ENCODE measurements at places on chromosomes 2 and 18.

- DNase-seq, result no peak
These were observed 24.3 kb upstream of the ASPRV1 start for GRCh38 chr2:69985688-69986087.

DNA sequence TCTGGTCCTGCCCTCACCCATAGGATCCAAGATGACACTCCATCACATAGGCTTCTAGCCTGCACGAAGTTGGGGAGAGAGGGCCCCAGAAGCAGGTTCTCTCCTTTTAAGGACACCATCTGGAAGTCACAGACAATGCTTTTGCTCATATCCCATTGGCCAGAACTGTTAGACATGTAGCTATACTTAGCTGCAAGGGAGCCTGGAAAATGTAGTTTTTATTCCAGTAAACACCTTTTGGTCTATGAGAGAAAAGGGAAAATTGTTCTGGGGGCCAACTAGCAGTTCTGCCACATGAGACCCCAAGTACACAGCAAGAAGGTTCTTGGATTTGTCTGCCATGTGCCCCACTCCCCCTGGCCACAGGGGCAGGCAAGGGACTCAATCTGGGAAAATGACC is 206.1 kb downstream of the ZFP36L2 start:
- no peak for DNase-seq

DNA sequence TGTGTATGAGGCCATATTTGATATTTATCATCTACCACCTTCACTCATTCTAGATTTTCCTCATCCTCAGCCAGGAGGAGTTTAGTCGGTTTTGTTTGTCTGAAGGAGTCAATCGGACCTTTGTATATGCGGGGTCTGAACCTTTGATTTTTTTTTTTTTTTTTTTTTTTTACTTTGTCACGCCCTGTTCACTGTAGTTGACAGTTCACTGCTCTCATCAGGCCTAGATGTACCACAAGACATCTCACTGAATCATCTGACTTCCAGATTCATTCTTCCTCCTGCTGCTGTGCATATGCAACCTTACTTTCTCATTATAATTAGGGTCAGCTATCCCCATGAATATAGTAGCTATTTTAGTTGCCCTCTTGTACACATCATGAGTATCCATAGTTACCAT is 133.2 kb downstream of the ARHGAP15 start:
- no peak for DNase-seq

GRCh38 chr2:150900913-150901312 is 360.8 kb downstream of the RBM43 start:
- no peak for DNase-seq

DNA sequence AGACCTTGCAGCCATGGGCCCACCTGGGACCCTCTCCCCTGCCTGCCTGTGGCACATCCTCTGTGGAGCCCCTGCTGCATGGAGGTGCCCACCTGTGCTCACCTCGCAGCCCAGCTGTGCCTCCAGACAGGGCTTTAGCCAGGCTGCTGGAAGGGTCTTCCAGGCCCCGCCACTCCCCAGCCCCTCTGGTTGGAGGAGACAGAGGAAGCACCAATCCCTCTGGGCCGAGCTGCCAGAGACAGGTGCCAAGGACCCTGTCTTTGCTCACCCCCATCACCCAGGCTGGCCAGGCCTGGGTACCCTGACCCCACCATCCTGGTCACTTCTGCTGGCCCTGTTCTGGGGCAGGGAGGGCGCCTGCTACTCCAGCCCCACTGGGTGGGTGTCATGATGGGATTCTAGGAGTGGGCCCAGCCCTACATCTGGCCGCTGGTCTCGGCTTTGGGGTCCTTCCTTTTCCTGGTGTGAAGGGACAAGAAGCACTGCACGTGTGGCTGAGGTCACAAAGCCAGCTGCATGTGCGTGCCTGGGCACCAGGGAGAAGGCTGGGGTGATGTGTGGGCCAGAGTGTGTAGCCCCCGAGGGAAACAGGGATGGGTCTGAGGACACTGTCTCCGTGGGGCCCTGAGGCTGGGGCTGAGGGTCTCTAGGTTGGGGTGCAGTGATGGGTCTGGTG is 9.3 kb upstream of the NEU4 start:
- no peak for DNase-seq

GRCh38 chr2:119242276-119243119 is 18.9 kb downstream of the STEAP3 start:
- no peak for DNase-seq

- DNase-seq, result no peak
These were observed 37.5 kb downstream of the DHRS9 start for GRCh38 chr2:169106563-169107545.

DNA sequence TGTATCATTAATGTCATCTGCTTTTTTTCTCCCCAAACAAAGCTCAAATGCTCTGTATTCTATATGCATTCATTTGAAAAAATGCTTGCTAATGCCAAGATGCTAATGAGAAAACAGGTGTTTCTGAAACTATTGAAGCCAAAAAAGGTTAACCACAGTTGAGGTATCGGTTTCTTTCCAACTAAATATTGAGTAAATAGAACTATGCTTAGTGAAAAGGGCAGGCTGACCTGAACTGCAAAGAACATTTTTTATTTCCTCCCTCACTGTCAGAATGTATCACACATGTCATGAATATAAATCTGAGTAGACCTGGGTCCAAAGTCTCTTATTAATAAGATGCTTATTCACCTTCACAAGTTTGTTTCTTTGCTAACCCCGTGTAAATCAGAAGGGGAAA is 866.6 kb downstream of the CPS1 start:
- DNase-seq, result no peak

- no peak for DNase-seq
These were observed 1.3 kb downstream of the FMNL2 start for GRCh38 chr2:152336119-152336853.

GRCh38 chr2:61214171-61214570 is 52.2 kb downstream of the C2orf74 start:
- no peak for DNase-seq

DNA sequence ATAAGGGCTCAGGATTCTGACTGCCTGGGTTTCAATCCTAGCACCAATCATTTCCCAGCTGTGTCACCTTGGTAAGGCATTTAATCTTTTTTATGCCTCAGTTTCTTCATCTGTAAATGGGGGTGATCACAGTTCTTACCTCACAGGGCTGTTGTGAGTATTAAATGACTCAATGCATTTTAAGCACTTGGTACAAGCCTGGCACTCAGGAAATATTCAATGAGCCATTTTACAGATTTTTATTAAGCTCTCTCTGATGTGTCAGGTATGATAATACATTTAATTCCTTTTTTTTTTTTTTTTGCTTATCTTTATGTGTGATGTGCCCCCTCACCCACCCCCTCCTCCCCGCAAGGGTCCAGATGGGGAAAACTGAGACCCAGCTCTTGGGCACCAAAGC is 12.0 kb downstream of the SPEG start:
- DNase-seq, result no peak

GRCh38 chr2:3756306-3756705 is 52.9 kb downstream of the DCDC2C start:
- DNase-seq, result no peak

GRCh38 chr2:235561450-235561849 is 67.6 kb downstream of the AGAP1 start:
- no peak for DNase-seq

GRCh38 chr2:140401056-140401455 is 1620.9 kb upstream of the NXPH2 start:
- DNase-seq, result no peak

- no peak for DNase-seq
These were observed 407.0 kb downstream of the DSEL start for GRCh38 chr18:67109535-67109934.

DNA sequence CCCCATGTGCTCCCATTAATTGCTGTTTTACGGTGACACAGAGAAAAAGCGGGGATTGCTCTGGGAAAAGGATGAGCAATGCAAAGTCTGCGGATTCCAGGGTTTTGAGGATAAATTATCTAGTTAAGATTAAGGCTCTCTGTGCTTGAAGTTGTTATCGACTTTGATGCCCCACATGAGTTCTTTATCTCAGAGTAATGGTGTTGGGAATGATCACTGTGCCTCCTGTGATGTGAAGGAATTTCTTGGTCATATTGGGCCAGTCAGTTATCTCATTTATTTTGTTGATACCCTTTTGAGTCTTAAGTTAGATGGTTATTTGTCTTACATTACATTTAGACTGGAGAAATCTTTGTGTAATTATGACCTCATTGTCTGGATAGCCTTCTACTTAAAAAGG is 184.6 kb upstream of the MEX3C start:
- DNase-seq, result no peak

DNA sequence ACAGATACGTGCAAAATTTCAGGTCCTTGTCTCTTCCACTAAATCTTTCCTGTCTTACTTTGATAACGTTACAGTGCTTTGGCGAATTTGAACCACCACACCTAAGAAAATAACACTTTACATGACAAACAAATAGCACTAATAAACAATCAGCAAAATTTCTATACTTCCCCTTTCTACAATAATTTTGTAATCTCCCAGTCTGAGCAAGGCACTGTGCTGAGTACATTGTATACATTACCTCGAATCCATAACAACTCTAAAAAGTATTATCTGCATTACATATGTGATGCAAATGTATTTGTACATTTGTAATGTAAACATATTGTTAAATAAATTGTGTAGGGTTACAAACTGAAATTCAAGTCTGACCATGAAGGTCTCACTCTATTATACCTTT is 49.9 kb downstream of the RTN4 start:
- no peak for DNase-seq

DNA sequence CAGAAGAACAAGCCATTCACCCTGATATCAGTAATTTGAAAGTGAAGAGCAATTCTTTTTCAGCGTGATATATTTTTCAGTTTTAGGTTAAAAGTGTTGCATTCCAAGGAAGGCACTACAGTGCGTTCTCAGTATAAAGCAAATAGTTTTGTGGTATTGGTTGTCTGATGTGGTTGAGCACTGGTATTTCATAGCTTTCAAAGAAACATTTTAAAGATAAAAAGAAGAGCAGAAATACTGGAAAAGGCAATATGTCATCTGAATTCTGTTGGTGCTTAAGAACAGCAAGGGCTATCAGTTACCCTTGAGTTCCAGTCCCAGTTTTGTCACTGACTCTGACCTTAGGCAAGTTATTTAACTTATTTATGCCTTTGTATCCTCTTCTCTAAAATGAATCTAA is 191.6 kb downstream of the BABAM2 start:
- DNase-seq, result no peak

GRCh38 chr2:172366596-172367150 is 60.7 kb upstream of the ITGA6 start:
- no peak for DNase-seq

GRCh38 chr18:47246027-47246971 is 5.2 kb downstream of the SKOR2 start:
- no peak for DNase-seq

GRCh38 chr2:229099231-229099630 is 171.9 kb downstream of the PID1 start:
- no peak for DNase-seq

DNA sequence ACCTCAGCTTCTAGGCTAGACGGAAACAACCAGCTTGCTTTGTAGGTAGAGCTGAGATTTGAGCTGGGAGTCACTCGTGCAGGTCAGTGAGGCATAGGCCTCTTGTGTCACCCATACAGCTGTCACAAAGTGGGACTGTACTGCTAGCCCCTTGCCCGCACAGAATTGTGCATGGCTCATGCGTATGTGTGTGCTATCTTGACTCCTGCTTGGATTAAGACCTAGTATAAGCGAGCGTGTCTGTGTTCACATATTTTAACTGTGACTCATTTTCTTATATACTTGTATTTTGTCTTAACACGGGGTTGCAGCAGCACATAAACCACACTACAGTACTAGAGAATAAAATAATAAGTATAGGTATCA is 20.1 kb downstream of the CEP68 start:
- no peak for DNase-seq

DNA sequence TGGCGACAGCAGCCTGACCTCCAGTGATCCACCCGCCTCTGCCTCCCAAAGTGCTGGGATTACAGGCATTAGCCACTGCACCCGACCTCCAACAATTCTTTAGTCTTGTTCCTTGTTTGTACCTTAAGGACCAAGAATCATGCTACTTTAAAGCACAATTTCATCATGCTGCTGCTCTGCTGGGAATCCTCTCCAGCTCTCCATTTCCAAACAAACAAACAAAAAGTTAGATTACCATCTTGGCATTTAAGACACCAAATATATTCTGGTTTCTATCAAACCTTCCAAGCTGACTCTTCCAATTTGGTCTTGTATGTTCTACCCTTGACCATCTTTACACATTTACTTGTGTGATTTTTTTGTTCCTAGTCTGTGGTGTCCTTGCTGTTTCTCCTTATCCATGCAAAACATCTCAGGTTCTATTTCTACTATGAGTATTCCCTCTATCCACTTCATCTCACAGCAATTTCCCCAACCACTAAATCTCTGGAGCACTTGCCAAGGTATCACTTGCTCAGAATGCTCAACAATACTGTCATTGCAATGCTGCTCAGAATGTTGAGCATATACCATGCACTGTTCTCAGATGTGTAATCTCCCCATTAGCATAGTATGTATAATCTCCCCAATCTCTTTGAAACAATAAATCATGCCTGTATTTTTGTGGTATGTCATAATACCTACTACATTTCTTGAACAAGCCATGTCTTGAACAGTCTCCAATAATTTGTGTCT is 73.2 kb upstream of the GALNT5 start:
- DNase-seq, result no peak

GRCh38 chr2:206068207-206068606 is 17.8 kb downstream of the INO80D start:
- DNase-seq, result no peak

DNA sequence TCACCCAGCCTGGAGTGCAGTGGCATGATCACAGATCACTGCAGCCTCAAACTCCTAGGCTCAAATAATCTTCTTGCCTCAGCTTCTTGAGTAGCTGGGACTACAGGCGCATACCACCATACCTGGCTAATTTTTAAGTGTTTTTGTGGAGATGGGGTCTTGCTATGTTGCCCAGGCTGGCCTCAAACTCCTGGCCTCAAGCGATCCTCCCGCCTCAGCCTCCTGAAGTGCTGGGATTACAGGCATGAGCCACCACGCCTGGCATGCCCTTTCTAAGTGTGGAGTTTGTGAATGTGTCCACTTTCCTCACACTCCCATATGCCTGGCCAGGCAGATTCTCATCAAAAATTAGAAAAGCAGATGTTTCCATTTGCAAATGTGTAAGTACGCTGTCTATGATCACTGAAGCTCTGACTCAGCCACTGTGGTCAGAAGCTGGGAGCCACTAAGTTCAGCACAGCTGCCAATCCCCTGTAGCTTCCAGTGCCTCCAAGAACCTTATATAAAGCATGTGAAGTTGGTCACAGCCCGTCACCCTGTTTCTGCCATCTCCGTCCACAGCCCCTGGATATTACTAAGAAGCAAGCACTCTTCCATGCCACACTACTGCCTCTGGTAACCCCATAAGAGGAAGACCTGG is 155.4 kb downstream of the FAM210A start:
- no peak for DNase-seq

GRCh38 chr2:84817239-84817655 is 63.6 kb downstream of the TRABD2A start:
- DNase-seq, result no peak

- no peak for DNase-seq
These were observed 49.1 kb upstream of the CALCRL start for GRCh38 chr2:187497140-187497539.

DNA sequence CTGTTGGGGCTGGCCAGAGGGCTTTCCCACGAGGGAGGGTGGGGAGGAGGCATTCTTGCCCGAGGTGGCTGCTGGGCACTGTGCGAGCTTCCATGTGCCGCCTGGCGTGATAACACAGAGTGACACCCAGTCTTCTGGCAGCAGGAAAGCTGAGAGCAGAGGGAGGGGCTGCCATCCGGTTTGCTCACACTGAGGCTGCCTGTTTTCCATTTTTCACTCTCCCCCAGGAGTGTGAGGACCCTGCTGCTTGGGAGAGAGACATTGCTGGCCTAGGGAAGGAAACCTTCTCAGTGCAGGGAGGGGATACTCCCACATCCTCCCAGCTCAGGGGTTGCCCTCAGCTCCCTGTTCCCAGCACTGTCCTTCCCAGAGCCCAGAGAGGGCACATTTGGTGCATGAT is 73.1 kb downstream of the INHBB start:
- no peak for DNase-seq
